ENCODE measurements at places on chromosomes 1 and 21.

GRCh38 chr21:32322676-32323075 is 24.0 kb downstream of the MRAP start:
- no peak for DNase-seq

- DNase-seq, result no peak
Measured at GRCh38 chr1:4762146-4762545, 107.7 kb downstream of the AJAP1 start.

DNA sequence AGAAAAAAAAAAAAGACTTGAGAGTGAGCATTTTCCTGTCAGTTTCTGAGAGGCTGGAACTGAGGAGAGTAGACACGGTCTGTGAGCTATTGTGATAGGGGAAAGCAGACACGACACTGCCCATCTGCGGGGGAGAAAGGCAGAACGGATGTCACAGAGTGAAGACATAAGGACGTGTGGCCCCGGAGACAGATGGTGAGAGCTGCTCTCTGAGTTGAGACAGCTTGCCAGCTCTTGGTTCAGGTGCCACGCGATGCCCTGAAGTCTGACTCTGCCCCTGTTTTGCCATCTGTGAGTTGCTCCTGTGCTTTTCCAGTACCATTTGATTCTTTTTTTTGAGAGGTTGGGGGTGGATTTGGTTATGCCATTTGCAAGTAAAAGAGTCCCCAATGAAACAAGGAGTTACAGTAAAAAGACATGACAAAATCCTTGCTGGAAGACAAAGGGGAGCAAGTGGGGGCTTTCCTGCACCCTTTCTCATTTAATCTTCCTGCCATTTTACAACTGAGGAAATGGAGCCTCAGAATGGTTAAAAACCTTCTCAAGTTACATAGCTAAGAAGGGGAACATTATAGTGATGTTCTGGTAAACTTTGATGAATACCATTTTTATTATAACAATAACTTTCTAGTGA is 128.9 kb upstream of the DNAH14 start:
- DNase-seq, result no peak

DNA sequence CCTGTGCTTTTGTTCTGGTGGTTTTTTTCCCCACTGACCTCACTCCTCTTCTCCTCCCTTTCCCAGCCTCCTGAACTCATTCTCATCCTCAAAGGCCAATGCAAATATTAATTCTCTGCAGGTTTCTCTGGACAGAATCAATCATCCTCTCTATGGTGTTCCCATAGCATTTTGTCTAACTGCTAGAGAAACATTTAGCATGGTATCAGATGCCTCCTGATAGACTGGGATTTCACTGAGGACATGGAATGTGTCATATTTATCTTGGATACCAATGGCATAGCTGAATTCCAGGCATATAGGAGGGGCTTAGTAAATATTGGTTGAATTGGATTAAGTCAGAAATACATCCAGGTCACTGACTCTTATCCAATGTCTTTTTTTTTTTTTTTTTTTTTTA is 46.1 kb upstream of the SRP9 start:
- no peak for DNase-seq

GRCh38 chr1:62213075-62213914 is 18.6 kb downstream of the L1TD1 start:
- DNase-seq, result no peak

- no peak for DNase-seq
Measured at GRCh38 chr1:233863901-233864545, 40.5 kb upstream of the SLC35F3 start.
